ENCODE measurements at places on chromosomes 5 and 9. TPM values are rescaled to one million over a fixed set of nuclear protein-coding genes. Genes with fewer than 3 reads are reported as not detected.

DNA sequence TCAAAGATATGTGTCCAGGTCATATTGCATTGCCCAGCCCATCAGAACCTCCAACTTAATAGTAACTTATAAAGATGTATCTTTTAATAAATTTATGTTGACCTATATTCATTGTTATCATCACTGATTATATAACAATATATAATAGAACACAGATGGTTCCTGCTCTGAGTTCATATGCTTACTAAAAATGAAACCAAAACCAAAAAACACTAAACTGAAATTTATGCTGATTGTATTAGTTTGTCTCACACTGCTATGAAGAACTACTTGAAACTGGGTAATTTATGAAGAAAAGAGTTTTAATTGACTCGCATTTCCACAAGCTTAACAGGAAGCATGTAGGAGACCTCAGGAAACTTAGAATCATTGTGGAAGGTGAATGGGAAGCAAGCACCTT lies 462.5 kb upstream of the TYRP1 start:
- DNase-seq: no peak
- no peaks in the 10 kb centered on the region for H3K4me1 ChIP-seq
- no peaks in the 10 kb centered on the region for H3K27me3 ChIP-seq
- H3K36me3 ChIP-seq: no peaks in the 10 kb centered on the region

GRCh38 chr9:95627802-95628201 lies 111.0 kb upstream of the PTCH1 start:
- peaks cover 3% of the 10 kb centered on the region for H3K4me1 ChIP-seq
- no peak overlapping the region for H3K4me3 ChIP-seq
- H3K36me3 ChIP-seq: no peaks in the 10 kb centered on the region
- H3K27ac ChIP-seq: no peak overlapping the region
- H3K27me3 ChIP-seq: no peaks in the 10 kb centered on the region

DNA sequence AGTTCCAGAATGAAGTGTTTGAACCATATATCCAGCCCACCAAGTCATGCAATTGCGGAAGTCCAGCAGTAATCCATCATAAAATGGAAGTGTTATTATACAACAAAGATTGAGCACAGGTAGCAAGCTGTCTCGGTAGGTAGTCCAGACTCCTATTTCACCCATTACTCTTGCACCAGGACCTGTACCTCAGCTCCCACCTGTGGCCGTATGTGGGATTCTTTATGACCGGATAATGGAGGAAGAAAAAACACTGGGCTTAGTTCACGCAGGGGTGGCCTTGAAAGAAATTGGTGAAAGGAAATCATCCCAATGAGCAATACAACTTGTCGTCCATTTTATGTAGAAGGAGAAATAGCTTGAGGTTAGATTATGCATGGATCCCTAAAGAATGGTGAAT lies 216.3 kb downstream of the ESM1 start:
- H3K27ac ChIP-seq: no peak overlapping the region
- H3K36me3 ChIP-seq: no peaks in the 10 kb centered on the region
- no peaks in the 10 kb centered on the region for H3K27me3 ChIP-seq
- H3K4me3 ChIP-seq: no peak overlapping the region
- no peak for DNase-seq

DNA sequence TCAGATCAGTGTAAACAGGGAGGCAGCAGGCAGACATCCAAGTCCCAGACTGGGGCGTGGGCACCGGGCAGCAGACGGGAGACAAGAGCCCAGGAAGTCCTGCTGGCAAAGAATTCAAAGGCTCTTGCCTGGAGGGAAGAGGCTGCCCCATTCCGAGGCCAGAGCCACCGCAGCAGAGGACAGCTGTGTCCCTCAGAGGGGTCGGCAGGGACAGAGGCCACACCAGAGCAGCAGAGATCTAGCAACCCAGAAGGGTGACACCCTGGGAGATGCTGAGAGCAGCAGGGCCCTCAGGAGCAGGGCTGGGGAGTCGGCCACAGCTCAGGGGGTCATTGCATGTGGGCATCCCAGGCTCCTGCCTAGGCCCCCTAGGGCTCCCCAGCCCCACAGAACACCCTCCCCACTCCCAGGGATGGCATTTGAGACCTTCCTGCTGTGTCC lies 29.1 kb downstream of the ADAMTS2 start:
- no peaks in the 10 kb centered on the region for H3K27me3 ChIP-seq
- H3K4me1 ChIP-seq: peaks cover 14% of the 10 kb centered on the region
- no peak overlapping the region for H3K4me3 ChIP-seq

GRCh38 chr9:75448281-75448680 lies 360.0 kb downstream of the OSTF1 start:
- H3K27ac ChIP-seq: no peak overlapping the region
- DNase-seq: no peak
- no peaks in the 10 kb centered on the region for H3K27me3 ChIP-seq
- no peaks in the 10 kb centered on the region for H3K36me3 ChIP-seq
- no peak overlapping the region for H3K4me3 ChIP-seq

GRCh38 chr5:54904425-54904824 lies 81.0 kb downstream of the ESM1 start:
- peak; percentile 45 for DNase-seq
- no peak overlapping the region for H3K4me3 ChIP-seq
- no peaks in the 10 kb centered on the region for H3K27me3 ChIP-seq
- no peaks in the 10 kb centered on the region for H3K36me3 ChIP-seq

- H3K4me1 ChIP-seq: no peaks in the 10 kb centered on the region
- H3K27ac ChIP-seq: no peak overlapping the region
- DNase-seq: no peak
- H3K27me3 ChIP-seq: no peaks in the 10 kb centered on the region
These were observed 54.4 kb upstream of the CTSL start for GRCh38 chr9:87671478-87671877.

DNA sequence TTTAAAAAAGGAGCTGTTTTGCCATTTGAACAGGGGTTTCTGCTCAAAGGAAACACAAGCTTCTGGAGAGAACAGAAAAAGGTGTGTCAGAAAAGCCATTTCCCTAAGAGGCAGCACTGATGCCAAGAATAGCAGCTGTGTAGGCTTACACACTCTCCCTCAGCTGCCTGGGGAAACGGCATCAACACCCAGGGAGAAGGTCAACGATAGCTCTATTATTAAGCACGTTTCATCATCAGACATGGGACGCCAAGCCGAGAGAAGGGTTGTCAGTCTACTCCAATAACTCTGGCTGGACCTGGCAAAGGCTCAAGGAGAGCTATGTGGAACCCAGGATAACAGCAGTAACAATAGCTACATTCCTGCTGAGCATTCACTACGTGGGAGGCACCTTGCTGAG lies 314.2 kb downstream of the CDK5RAP2 start:
- no peak overlapping the region for H3K4me3 ChIP-seq
- DNase-seq: no peak
- H3K4me1 ChIP-seq: no peaks in the 10 kb centered on the region
- no peaks in the 10 kb centered on the region for H3K36me3 ChIP-seq

GRCh38 chr5:54942064-54942778 lies 43.2 kb downstream of the ESM1 start:
- no peak for DNase-seq
- H3K36me3 ChIP-seq: no peaks in the 10 kb centered on the region
- H3K4me3 ChIP-seq: no peak overlapping the region
- H3K27ac ChIP-seq: no peak overlapping the region
- H3K4me1 ChIP-seq: no peaks in the 10 kb centered on the region
- no peaks in the 10 kb centered on the region for H3K27me3 ChIP-seq

GRCh38 chr5:32866138-32866537 lies 155.0 kb downstream of the NPR3 start:
- no peak overlapping the region for H3K4me3 ChIP-seq
- no peaks in the 10 kb centered on the region for H3K36me3 ChIP-seq
- no peak for DNase-seq
- H3K27ac ChIP-seq: no peak overlapping the region

DNA sequence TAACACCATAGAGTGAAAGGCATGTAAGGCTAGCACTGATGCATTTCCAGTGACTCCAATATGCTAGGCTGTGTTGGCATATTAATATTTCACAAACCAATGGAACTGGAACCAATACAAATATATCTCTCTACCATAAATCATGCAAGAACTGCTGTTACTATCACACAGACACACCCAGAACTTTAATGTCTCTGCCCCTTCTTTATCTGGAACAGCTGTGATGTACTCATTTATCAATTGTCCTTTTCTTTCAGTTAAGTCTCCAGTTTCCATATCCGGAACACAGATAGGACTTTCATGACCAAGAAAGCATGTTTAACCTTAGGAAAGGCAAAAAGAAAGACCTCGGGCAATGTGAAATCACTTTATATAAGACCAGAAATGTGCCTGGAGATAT lies 70.3 kb downstream of the SPTLC1 start:
- H3K36me3 ChIP-seq: no peaks in the 10 kb centered on the region
- no peak overlapping the region for H3K4me3 ChIP-seq
- DNase-seq: no peak
- no peak overlapping the region for H3K27ac ChIP-seq
- H3K4me1 ChIP-seq: no peaks in the 10 kb centered on the region
- no peaks in the 10 kb centered on the region for H3K27me3 ChIP-seq

DNA sequence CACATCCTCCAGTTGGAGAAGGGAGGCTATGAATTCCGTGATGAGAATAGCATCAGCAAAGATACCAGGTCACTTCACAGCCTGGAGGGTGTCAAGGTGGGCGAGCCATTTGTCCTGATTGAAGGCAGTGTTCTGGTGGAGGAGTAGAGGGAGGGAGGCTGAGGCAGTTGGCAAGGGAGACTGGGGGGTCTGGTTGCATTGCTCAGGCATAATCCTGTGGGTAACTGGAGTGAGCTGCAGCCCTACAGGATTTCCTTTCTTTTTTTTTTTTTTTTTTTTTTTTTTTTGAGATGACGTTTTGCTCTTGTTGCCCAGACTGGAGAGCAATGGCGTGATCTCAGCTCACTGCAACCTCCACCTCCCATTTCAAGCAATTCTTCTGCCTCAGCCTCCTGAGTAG lies 223.9 kb upstream of the KLF4 start:
- no peak overlapping the region for H3K4me3 ChIP-seq
- H3K36me3 ChIP-seq: no peaks in the 10 kb centered on the region
- peaks cover 12% of the 10 kb centered on the region for H3K4me1 ChIP-seq
- H3K27ac ChIP-seq: no peak overlapping the region
- no peaks in the 10 kb centered on the region for H3K27me3 ChIP-seq

GRCh38 chr5:159737263-159737662 lies 179.0 kb upstream of the ADRA1B start:
- H3K27ac ChIP-seq: no peak overlapping the region
- H3K36me3 ChIP-seq: no peaks in the 10 kb centered on the region
- H3K4me1 ChIP-seq: no peaks in the 10 kb centered on the region
- H3K27me3 ChIP-seq: no peaks in the 10 kb centered on the region
- DNase-seq: no peak

DNA sequence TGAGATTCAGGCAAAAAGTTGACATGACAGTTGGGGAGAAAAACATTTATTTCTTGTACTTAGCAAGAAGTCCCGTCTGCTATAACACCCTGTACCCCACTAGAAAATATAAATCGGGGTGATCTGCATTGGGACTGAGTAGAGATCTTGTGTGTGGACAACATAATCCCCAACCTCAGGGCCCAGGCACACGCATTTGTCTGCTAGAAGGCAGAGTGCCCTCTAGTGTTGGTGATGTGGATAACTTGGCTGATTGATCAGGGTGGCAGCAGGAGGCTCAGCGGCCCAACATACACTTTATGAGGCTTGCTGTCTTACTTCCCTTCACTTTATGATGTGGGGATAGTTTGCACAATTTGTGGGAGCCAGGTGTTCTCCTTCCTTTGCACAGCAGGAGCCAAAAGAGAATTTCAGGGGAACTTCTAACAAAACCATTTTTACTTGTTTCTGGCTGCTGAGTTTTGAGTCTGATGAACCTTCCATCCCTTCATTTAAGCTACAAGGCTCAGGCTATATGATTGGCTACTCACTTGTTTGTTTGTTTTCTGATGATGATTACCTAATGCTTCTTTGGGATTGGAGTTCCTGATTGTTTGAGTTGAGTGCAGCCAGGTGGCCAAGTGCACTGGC lies 263.2 kb downstream of the DMAC1 start:
- H3K4me1 ChIP-seq: no peaks in the 10 kb centered on the region
- no peak overlapping the region for H3K27ac ChIP-seq
- H3K36me3 ChIP-seq: no peaks in the 10 kb centered on the region
- no peaks in the 10 kb centered on the region for H3K27me3 ChIP-seq
- no peak overlapping the region for H3K4me3 ChIP-seq
- DNase-seq: peak; percentile 68

- no peak overlapping the region for H3K4me3 ChIP-seq
- no peak for DNase-seq
- no peaks in the 10 kb centered on the region for H3K36me3 ChIP-seq
- no peak overlapping the region for H3K27ac ChIP-seq
- no peaks in the 10 kb centered on the region for H3K27me3 ChIP-seq
These were observed 12.8 kb downstream of the SLCO4C1 start for GRCh38 chr5:102283102-102283797.

GRCh38 chr9:4486176-4486575 lies 4.1 kb upstream of the SLC1A1 start:
- no peaks in the 10 kb centered on the region for H3K27me3 ChIP-seq
- no peak overlapping the region for H3K27ac ChIP-seq
- no peaks in the 10 kb centered on the region for H3K36me3 ChIP-seq
- no peak overlapping the region for H3K4me3 ChIP-seq
- peaks cover 3% of the 10 kb centered on the region for H3K4me1 ChIP-seq

- no peak overlapping the region for H3K4me3 ChIP-seq
- no peaks in the 10 kb centered on the region for H3K27me3 ChIP-seq
- no peaks in the 10 kb centered on the region for H3K36me3 ChIP-seq
- no peak overlapping the region for H3K27ac ChIP-seq
These were observed 22.1 kb upstream of the PLPP6 start for GRCh38 chr9:4640027-4640426.

- peaks cover 3% of the 10 kb centered on the region for H3K4me1 ChIP-seq
- no peak overlapping the region for H3K4me3 ChIP-seq
- no peaks in the 10 kb centered on the region for H3K36me3 ChIP-seq
- DNase-seq: no peak
These were observed 182.1 kb upstream of the TRIM32 start for GRCh38 chr9:116504893-116505480.

- H3K4me3 ChIP-seq: no peak overlapping the region
- H3K27me3 ChIP-seq: no peaks in the 10 kb centered on the region
- no peak for DNase-seq
- H3K27ac ChIP-seq: no peak overlapping the region
These were observed 66.3 kb upstream of the RAI14 start for GRCh38 chr5:34589832-34590231.

DNA sequence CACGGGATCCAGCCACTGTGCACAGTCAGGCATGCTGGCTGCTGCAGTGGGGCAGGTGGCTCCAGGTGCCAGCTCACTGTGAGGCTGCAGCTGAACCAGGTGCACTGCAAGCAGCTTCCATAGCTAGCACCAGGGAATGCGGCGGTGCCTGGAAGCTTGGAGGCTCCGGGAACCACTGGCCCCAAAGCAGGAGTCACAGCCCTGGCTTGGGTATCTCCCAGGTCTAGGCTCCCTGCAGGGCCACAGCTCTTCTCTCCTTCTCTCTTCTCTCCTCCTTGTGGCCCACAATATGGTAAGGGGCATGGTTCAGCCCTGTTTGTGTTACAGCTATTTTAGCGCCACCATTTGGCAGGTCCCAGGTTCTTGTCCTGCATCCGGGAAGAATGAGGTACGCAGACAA lies 6.7 kb upstream of the MTMR12 start:
- H3K4me3 ChIP-seq: no peak overlapping the region
- H3K27ac ChIP-seq: no peak overlapping the region
- no peaks in the 10 kb centered on the region for H3K4me1 ChIP-seq
- H3K27me3 ChIP-seq: no peaks in the 10 kb centered on the region

The CCNI2 gene
- total RNA-seq: 1.4 TPM

The RELL2 gene
- total RNA-seq: 16.9 TPM

The CBY3 gene
- total RNA-seq: not detected

The ADAMTS13 gene
- 1.5 TPM for total RNA-seq

The CTXN3 gene
- not detected for total RNA-seq

The AIF1L gene
- 5.3 TPM for total RNA-seq

The DDX4 gene
- total RNA-seq: not detected

The MELK gene
- total RNA-seq: 12.5 TPM

The FOXD4L6 gene
- total RNA-seq: not detected

The PTGES gene
- 26.4 TPM for total RNA-seq

The C5orf58 gene
- not detected for total RNA-seq

The MLANA gene
- not detected for total RNA-seq
